ENCODE measurements at places on chromosomes 4 and X.

GRCh38 chr4:118942465-118942864 lies 53.8 kb downstream of the SYNPO2 start:
- DNase-seq = no peak

DNA sequence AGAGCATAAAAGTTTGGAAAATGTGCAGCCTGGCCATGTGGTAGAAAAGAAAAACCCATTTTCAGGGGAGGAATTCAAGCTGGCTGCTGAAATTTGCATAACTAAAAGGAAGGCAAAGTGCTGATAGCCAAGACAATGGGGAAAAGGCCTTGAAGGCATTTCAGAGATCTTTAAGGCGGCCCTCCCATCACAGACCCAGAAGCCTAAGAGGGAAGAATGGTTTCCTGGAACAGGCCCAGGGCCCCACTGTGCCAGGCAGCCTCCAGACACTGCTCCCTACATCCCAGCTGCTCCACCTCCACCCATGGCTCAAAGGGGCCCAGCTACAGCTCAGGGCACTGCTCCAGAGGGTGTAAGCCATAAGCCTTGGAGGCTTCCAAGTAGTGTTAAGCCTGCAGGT lies 158.0 kb upstream of the PRDX4 start:
- no peak for DNase-seq

- no peak for DNase-seq
Measured at GRCh38 chr4:24796620-24797019, 1.2 kb downstream of the SOD3 start.

GRCh38 chr4:105050896-105051295 lies 95.8 kb upstream of the TET2 start:
- DNase-seq = no peak

DNA sequence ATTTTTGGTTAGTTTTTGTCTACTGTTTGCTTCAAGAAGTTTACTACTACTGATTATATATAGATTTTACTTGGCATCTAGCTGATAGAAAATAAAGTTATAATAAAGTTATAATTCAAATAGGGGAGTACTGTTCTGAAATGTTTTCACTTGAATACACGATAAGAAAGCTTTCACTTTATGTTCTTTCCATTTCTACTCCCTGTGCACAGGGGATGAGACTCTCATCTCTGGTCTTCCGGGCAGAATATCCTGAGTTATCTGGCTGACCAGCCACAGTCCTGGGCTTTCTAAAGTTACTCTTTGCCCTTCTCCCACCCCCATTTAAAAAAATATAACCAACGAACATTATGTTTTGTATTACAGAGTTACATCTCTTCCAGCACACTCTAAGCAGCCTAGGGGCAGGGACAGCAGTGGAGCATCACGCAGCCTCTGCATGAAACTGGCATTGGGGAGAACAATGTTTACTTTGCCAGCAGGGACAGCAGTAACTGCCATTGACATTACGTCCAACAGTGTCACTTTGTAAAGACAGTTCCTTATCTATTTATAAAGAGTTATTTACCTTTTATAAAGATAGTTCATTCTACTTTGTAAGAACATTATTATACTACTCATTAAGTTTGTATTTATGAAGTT lies 64.3 kb downstream of the METTL14 start:
- DNase-seq = no peak

DNA sequence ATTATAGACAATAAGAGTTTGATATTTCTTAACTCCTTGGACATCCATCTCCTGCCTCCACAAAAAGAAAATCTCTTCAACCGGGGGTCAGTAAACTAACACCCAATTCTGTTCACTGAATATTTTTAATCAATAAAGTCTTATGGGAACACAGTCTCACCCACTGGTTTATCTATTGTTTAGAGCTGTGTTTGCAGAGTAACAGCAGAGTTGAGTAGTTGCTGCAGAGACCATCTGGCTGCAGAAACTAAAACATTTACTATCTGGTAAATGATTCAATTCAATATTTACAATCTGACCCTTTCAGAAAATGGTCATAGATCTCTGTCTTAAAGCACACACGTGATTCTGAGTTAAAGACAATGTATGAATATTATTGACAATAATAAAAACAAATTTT lies 94.0 kb downstream of the TMA16 start:
- no peak for DNase-seq

DNA sequence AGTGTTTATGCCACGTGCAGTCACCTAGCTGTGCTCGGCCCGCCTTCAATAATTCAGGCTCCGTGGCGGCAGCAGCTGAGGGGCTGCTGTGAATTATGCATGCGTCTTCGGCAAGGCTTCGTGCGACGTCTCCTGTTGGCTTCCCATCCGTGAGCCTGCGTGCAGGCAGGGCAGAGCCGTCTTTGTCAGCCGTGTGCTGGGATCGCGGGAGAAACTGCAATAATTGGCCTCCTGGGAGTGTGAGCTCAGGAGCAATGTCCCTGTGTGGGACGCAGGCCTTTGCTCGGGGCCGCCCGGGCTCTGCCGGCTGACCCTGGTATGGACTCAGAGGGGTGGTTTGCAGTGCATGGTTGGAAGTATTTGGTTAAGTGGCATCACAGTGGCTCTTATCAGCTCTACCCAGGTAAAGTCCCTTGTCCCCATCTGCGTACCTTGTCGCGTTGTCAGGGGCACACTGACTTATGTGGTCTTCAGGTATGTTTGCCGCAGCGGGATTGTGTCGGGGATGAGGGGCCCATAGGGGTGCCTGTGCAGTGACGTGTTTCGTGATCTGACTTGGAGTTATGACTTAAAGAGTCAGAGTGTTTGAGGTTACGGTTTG lies 34.5 kb upstream of the HGFAC start:
- no peak for DNase-seq

DNA sequence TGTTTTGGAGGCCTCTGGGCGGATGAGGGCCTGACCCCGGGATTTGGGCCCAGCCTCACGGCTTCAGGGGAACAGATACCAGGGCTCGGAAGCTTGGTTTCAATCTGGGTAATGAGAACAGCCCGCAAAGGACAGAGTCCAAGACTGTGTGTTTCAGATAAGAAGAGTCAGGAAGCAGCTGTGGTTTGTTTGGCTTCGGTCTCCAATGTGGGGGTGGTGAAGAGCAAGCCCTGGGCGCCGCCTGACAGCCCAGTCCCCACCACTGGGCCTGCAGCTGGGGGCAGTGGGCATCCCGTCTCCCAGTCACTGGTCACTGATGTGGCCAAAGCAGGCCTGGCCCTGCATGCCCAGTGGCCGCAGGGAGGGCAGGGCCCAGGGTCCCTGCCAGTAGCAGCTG lies 9.1 kb downstream of the WFS1 start:
- peak; percentile 75 for DNase-seq

GRCh38 chr4:66300336-66300934 lies 630.1 kb upstream of the EPHA5 start:
- no peak for DNase-seq

GRCh38 chr4:26088433-26088928 lies 174.5 kb downstream of the SMIM20 start:
- no peak for DNase-seq

- no peak for DNase-seq
Measured at GRCh38 chr4:174380699-174381439, 97.2 kb downstream of the CEP44 start.

DNA sequence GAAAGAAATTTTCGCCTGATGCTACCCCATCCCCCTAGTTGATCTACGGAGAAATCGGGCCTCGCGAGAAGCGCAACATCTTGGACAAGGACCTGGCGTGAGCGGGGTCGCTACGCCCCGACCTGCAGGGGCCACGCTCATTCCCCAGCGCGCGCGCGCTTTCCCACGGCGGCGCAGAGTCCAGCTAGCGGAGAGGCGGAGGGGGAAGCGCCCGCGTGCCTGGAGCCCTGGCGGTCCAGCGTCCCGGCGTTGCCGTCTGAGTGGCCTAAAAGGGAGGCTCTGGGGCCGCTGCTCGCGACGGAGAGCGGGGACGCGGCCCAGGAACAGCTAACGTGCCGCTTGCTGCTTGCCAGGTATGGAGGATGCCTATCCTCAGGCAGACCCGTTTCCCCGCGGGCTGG lies 6.0 kb upstream of the SOX3 start:
- DNase-seq = no peak

DNA sequence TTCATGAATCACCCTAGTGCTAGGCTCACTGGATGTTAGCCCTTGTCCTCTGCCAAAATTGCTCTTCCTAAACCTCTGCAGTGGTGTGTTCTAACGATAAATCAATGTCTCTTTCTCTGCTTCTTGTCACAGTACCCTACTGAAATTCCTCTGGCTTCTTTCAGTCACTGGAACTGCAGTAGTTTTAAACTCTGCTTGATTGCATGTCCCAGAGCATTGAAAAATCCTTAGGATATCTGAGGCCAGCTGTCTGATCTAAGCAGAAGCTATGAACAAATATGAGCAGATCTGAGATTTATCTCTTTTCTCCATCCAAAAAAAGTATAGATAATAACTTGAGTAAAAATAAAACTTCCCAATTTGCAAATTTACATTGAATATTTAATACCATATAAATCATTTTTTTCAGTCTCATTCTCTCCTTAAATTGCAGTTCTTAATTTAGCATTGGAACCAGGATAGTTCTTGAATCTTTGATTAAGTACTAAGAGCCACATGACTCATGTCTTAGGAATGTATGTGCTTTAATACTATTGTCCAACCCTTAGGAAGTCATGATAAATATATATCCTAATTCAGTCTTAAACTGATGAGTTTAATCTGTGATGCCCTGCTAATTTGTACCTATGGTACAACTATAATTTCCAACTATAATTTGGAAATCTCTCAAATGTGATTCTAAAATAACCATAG lies 169.7 kb downstream of the PDHA2 start:
- DNase-seq = no peak

DNA sequence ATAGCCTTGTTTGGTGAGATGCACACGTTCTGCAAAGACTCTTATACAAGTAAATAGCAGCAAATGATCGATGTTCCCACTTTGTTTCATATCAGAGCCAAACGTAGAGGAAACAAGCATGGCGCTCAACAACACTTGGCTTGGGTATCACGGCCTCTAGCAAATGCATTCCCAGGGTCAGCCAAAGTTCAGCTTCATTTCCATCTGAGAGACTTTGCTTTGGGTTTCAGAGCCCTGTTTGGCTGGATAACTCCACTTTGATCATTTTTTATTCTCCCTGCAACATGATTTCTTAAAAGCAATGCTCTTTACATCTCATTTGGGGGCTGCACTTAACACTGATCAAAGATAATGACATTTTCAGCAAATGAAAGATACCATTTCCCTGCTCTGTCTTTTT lies 199.2 kb upstream of the FAM9B start:
- no peak for DNase-seq

- peak; percentile 96 for DNase-seq
Measured at GRCh38 chr4:5036239-5036638, 15.0 kb upstream of the STK32B start.

DNA sequence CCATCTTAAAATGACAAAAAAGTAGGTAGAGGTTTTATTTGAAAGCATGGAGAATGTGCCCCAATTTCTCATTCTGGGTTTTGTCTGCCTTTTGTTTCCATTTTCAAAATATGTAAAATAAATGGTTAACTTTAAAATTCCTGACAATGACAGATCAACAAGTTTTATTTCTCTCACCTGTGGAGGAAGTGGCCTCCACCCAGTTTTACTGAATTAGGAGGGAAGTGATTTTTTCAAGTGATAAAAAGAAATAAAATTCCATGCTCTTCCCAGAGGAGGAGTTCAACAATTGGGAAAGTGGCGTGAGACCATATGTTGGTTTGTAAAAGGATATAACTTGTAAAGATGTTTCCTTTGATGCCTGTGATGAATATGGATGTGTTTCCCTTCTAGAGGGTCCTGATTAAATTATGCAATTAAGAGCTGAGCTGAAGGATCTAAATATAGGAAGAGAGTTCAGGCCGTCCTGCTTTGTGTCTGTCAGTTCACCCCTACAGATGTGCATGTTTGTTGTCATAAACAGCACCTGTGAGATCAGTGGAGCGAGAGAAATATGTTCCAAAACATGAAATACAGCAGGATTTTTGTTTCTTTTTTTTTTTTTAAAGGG lies 19.5 kb downstream of the SMAD1 start:
- DNase-seq = no peak

GRCh38 chr4:129545599-129546278 lies 449.8 kb downstream of the C4orf33 start:
- no peak for DNase-seq

DNA sequence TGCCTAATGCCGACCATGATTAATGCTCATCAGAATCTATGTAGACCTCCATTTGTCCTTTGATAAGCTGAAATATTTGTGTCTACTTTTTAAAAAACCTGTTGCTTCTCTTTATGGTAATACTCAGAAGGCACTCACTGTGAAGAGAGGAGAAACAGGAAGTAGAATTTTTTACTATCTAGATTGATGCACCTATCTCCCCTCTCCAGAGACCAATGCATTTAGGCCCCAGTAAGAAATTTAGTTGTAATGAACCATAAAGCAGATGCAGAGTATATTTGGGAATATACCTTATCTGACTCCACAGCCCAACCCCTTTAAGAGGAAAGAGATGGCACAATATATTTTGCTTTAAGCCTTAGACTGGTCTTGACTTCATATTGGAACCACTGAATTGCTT lies 11.1 kb downstream of the TBL1X start:
- peak; percentile 57 for DNase-seq

- DNase-seq = no peak
Measured at GRCh38 chr4:64784125-64784524, 374.9 kb upstream of the TECRL start.

GRCh38 chr4:81412946-81413495 lies 58.7 kb downstream of the RASGEF1B start:
- DNase-seq = no peak

- DNase-seq = no peak
Measured at GRCh38 chrX:138011468-138011867, 445.5 kb downstream of the ZIC3 start.

DNA sequence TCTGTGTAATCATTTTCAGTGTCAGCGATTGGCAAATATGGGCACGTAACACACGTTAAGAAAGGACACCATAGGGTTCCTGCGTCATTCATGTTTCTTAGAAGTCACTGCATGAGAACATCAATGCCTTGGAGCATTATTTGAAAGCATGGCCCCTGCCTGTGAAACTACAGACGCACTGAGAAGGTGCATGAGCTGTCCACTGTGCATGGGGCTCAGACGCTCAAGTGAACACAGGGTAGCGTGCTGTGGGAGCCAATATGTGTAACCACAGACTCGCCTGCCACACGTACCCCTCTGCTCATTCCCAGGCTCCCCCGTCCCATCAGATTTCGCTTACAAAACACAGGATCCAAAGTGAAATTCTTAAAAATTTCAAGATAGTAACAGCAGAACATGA lies 6.5 kb downstream of the PPP2R2C start:
- no peak for DNase-seq

- DNase-seq = no peak
Measured at GRCh38 chr4:188934320-188934962, 795.2 kb downstream of the TRIML1 start.

- DNase-seq = no peak
Measured at GRCh38 chr4:173536808-173537429, 6.9 kb upstream of the HAND2 start.

GRCh38 chrX:153379508-153379907 lies 21.6 kb downstream of the PNMA6E start:
- DNase-seq = no peak

GRCh38 chrX:11146411-11146810 lies 35.3 kb downstream of the HCCS start:
- DNase-seq = no peak

DNA sequence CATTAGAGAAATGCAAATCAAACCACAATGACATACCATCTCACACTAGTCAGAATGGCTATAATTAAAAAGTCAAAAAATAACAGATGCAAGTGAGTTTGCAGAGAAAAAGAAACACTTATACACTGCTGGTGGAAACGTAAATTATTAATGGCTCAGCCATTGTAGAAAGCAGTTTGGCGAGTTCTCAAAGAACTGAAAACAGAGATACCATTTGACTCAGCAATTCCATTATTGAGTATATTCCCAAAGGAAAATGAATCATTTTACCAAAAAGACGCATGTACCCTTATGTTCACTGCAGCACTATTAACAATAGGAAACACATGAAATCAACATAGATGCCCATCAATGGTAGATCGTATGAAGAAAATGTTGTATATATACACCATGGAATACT lies 75.0 kb downstream of the NAA11 start:
- no peak for DNase-seq

Measured in hematopoietic multipotent progenitor cell treated with erythropoietin and hydrocortisone succinate and interleukin-3 and kit ligand, for 8 days (in vitro differentiated cells).